ENCODE measurements at places on chromosomes 2 and 18. TPM values are rescaled to one million over a fixed set of nuclear protein-coding genes. Genes with fewer than 3 reads are reported as not detected.

DNA sequence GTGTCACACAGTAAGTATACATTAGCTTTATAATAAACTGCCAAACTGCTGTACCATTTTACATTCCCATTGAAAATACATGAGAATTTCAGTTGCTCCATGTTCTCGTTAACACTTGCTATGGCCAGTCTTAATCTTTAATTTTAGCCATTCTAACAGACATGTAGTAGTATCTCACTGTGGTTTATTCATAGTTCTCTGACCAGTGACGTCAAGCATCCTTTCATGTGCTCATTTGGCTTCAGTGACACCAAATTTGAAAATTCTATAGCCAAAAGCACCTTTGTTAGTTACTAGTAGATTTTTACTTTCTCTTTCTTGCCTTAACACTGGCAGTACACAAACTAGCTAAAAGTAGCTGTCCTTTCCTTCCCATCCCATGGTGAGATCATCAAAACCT, 43.0 kb downstream of the CYP1B1 start:
- no peak for DNase-seq

GRCh38 chr2:27086090-27086723, 365 bp upstream of the KHK start:
- DNase-seq, result peak; percentile 67

GRCh38 chr18:63779386-63779785, 4.2 kb downstream of the SERPINB7 start:
- no peak for DNase-seq

- DNase-seq, result no peak
Observed at GRCh38 chr2:134375935-134376334, 122.1 kb downstream of the MGAT5 start.

Gene KHK
- total RNA-seq, result 0.14 TPM

Gene ANKRD30B
- 0.33 TPM for total RNA-seq

Gene PAX3
- total RNA-seq, result 5.5 TPM

Gene TXNDC2
- total RNA-seq, result 0.29 TPM

Gene RUFY4
- not detected for total RNA-seq
